ENCODE measurements at places on chromosomes 5 and 9. TPM values are rescaled to one million over a fixed set of nuclear protein-coding genes. Genes with fewer than 3 reads are reported as not detected.

Gene TNC
- not detected for total RNA-seq

Gene OBP2B
- total RNA-seq: not detected

Gene FUBP3
- 49.6 TPM for total RNA-seq

Gene MEGF9
- total RNA-seq: 11.3 TPM

Gene PCDHB2
- total RNA-seq: 0.47 TPM

Gene INSYN2B
- not detected for total RNA-seq

Gene STKLD1
- total RNA-seq: 1.1 TPM

Gene LCN10
- 1.2 TPM for total RNA-seq
